ENCODE measurements at places on chromosomes 16 and 17.
A peak's percentile ranks its signal among the peaks of the same experiment; 100 is the strongest.

- DNase-seq: no peak
Measured at GRCh38 chr16:78537511-78537910, 438.1 kb downstream of the WWOX start.

DNA sequence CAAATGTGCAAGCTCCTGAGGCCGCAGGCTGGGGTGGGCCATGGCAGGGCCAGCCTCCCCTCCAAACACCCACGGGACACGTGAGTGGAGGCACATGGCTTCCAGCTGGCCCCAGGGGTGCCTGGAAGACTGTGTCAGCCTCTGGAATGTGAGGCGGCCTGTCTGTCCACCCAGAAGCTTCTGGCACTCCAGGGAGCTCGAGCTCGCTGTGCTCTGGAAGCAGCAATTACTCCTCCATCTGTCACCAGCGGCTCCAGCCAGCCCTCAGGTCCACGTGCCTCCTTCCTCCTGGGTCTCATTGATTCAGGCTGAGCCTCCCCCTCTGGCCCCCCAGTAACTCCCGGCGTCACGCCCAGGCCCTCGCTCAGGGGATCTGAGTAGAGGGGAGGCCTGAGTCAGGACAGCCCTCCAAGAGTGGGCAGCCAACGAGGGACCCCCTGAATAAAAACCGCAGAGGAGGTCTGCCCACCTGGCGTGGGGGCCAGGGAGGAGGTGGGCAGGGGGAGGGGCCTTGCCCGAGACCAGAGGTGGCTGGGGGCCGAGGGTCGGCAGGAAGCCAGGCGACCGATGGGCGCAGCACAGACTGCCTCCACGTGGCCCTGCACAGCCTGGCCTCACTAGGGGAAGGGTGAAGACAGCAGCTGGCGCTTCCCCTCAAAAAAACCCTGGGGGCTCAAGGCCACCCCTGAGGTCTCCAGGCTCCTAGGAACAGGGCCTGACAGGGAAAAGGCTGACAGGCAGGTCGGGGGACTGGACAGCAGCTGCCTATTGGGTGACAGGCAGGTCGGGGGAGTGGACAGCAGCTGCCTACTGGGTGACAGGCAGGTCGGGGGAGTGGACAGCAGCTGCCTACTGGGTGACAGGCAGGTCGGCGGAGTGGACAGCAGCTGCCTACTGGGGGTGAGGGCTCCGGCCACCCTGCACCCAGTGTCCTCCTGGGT, 11.9 kb downstream of the PIEZO1 start:
- DNase-seq: no peak

GRCh38 chr17:40431231-40431602, 12.0 kb upstream of the IGFBP4 start:
- no peak for DNase-seq

GRCh38 chr17:28371245-28372202, at the start of gene SARM1:
SARM1 (plus strand) TSS chr17:28371694; CDS start chr17:28372033, 339 bp downstream.
- DNase-seq: peak; percentile 68

DNA sequence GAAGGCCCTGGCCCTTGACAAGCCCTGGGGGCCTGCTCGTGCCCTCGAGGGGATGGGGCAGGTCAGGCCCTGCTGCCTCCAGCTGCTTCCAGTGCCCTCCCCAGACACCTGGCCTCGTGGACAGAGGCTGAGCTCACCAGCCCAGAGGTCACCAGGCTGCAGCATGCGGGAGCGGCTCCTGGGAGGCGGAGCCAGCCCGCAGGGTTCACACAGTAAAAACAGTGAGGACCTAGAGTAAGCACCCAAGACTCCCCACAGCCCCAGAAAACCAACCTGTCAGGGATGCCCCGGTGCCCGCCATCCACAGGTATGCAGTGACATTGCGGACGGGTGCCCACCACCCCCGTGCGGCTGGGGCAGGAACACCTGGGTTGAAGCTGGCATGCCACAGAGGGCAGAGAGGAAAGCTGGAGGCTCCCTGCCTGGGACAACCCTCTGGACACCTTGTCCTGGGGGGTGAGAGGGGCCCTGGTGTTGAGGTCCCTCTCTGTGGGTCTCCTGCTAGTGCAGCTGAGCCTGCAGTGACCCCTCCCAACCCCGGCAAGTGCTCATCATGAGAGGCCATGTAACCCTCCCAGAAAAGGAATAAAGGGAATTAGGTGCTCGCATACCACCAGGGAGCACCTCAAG, 62.1 kb downstream of the LMF1 start:
- DNase-seq: no peak

DNA sequence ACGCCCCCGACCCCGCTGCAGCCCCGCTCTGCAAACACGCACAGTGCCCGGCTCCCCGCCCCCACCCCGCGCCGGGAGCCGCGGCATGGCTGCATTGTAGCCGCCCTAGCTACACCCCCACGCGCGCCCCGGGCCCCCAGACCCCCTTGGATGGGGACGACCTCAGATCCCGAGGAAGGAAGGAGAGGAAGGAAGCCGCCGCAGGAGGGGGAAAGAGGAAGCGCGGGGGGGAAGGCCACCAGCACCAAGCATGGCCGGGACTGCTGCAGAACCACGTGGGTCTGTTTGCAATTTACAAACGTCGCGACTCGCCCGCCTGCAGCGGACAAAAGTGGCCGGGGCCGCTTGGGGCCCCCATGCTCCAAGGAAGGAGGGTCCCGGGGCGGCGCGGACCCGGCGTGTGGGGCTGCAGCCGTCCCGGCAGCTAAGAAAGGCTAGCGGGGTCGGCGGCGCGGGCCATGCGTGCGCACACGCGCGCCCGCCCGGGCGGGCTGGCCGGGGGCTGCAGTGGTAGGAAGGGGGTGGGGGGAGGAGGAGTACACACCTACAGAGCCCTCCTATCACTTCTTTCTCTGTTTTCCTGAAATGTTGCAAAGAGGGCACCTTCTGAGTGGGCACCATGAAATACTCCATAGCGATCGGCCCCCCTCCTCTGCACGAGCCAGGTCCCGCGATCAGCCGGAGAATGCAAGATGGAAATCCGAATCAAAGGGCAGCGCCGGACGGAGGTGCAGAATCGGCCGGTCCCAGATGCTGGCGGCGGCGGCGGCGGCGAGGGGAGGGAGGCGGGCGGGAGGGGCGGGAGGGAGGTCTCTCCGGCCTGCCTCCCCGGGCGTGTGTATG, 488 bp downstream of the TFAP4 start:
- no peak for DNase-seq

- DNase-seq: no peak
Measured at GRCh38 chr16:2535625-2536013, 2.2 kb upstream of the PDPK1 start.

GRCh38 chr17:41617698-41618097, 5.1 kb upstream of the KRT16 start:
- no peak for DNase-seq

- DNase-seq: peak; percentile 62
Measured at GRCh38 chr17:79393358-79394052, 217.3 kb downstream of the RBFOX3 start.

DNA sequence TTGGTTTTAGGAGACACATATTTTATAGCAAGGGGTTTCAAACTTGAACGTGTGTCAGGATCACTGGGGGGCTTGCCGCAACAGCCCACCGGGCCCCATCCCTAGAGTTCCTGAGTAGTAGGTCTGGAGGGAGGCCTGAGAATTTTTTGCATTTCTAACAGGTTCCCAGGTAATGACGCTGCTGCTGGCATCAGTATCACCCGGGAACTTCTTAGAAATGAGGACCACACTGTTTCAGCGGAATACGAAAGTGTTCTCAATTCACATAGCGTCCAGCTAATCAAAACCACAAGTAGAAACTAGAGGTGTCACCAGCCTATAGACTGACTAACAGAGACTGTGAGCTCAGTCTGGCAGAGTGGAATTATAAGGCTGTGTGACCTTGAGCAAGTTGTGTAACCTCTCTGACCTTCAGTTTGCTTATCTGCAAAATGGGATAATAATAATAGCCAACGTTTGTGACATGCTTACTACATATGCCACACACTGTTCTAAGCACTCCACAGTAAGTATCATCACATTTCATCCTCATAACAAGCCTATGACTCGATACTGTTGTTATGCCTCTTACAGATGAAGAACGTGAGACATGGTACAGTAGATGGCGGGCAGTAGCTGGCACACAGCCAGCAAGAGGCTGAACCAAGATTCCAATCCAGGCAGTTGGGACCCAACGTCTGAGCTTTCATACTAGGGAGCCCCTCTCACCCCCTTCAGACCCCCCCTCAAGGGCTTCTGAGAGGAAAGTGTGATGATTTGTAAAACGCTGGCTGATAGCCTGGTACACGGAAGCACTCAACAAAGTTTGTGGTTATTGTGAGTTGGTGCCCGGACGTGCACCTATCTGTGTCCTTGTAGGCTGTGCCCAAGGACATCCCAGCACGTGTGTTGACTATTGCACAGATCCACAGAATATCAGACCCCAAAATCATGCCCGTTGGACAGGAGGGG, 4.6 kb upstream of the ICAM2 start:
- DNase-seq: peak; percentile 56

DNA sequence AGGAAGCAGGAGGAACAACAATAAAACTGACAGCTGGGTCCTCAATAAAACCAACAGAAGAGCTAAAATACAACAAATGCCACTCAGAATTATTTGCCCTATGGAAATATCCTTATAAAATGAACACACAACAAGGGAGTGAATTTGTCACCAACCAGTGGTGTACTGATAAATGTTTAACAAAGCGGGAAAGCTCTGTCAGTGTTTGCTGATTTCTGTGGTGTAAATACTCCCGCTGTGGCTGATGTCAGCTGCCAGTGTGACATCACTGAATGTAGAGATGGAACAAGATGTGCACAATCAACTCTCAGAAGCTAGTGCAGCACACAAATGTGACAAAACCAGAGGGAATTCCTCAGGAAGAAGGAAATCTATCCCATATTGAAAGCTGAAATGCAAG, 51.9 kb downstream of the CDYL2 start:
- no peak for DNase-seq

DNA sequence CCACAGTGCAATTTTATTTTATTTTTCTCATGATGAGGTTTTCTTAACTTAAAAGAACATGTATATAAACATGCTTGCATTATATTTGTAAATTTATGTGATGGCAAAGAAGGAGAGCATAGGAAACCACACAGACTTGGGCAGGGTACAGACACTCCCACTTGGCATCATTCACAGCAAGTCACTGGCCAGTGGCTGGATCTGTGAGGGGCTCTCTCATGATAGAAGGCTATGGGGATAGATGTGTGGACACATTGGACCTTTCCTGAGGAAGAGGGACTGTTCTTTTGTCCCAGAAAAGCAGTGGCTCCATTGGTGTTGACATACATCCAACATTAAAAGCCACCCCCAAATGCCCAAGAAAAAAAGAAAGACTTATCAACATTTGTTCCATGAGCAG, 12.3 kb upstream of the EFCAB13 start:
- DNase-seq: no peak

DNA sequence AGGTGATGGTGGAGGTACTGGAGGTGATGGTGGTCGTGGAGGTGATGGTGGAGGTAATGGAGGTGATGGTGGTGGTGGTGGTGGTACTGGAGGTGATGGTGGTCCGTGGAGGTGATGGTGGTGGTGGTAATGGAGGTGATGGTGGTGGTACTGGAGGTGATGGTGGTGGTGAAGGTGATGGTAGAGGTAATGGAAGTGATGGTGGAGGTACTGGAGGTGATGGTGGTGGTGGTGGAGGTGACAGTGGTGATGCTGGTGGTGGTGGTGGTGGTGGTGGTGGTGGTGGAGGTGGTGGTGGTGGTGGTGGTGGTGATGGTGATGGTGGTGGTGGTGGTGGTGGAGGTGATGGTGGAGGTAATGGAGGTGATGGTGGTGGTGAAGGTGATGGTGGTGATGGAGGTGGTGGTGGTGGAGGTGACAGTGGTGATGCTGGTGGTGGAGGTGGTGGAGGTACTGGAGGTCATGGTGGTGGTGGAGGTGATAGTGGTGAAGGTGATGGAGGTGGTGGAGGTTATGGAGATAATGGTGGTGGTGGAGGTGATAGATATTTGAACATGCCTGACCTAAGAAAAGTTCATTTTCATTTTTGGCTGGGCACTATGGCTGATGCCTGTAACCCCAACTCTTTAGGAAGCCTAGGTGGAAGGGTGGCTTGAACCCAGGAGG, 55.0 kb downstream of the RNF213 start:
- no peak for DNase-seq

GRCh38 chr17:32659419-32659842, 172.6 kb downstream of the CDK5R1 start:
- peak; percentile 48 for DNase-seq

DNA sequence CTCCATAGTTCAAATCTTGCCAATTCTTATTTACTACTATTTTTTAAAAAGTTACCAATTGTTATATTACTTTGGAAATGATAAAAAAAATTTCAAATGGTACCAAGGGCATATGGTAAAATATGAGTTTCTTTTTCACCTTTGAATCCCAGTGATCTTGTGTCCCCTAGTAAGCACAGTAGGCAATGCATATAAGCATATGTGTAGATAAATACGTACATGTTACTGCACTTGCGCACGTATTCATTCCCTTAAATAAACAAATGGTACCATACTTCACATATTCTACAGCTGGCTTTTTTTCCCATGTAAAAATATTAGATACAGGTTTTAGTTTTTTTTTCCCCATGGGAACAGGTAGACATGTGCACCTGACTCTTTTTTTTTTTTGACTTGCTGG, 27.6 kb downstream of the HEATR9 start:
- no peak for DNase-seq

DNA sequence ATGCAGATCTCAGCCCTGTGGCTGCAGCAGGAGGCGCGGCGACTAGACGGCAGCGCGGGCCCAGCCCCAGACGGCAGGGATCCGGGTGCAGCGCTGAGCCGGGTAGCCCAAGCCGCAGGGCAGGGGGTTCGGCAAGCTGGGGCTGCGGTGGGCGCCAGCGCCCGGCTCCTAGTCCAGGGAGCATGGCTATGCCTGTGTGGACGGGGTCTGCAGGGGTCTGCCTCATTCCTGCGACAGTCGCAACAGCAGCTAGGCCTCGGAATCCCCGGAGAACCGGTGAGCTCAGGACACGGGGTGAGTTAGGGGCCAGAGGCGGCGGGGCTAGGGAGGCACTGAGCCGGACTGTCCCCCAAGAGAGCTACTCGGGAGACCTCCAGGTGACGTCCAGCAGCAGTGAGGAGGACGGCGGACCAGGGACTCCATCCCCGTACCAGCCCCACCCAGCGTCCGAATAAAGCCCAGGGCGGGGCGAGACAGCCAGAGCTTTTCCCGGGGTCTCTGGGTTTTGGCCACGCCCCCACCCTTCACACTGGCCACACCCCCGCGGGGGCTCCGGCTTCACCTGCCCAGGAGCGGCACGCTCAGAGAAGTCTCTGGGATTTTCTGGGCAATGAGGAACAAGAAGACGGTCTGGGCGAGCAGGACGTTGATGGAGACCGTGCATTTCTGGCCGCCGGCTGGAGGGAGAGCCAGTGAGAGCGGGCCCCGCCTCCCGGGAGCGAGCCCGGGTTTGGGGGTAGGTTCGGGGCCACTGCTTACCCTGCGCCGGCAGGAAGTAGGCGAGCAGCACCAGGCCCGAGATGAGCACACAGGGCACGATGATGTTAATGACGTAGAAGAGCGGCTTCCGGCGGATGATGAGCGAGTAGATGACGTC, 1.1 kb downstream of the C17orf107 start:
- DNase-seq: peak; percentile 56

Data from T-helper 9 cell (primary cell).